ENCODE measurements at places on chromosomes 11 and 22. TPM values are rescaled to one million over a fixed set of nuclear protein-coding genes. Genes with fewer than 3 reads are reported as not detected.

GRCh38 chr22:38133331-38133730, 22.8 kb upstream of the BAIAP2L2 start:
- H3K36me3 ChIP-seq: peaks cover 40% of the 10 kb centered on the region
- H3K27ac ChIP-seq: no peak overlapping the region
- no peaks in the 10 kb centered on the region for H3K4me1 ChIP-seq
- H3K4me3 ChIP-seq: no peak overlapping the region
- no peak for DNase-seq
- H3K27me3 ChIP-seq: no peaks in the 10 kb centered on the region

GRCh38 chr11:94147433-94147845, 18.8 kb downstream of the PANX1 start:
- no peaks in the 10 kb centered on the region for H3K36me3 ChIP-seq
- H3K4me1 ChIP-seq: peaks cover 39% of the 10 kb centered on the region
- no peaks in the 10 kb centered on the region for H3K27me3 ChIP-seq
- DNase-seq: no peak
- H3K27ac ChIP-seq: no peak overlapping the region

GRCh38 chr11:123443851-123444623, 14.0 kb downstream of the GRAMD1B start:
- no peak overlapping the region for H3K27ac ChIP-seq
- no peaks in the 10 kb centered on the region for H3K4me1 ChIP-seq
- H3K36me3 ChIP-seq: no peaks in the 10 kb centered on the region
- H3K27me3 ChIP-seq: no peaks in the 10 kb centered on the region

- no peak overlapping the region for H3K4me3 ChIP-seq
- no peak overlapping the region for H3K27ac ChIP-seq
These were observed 26.1 kb upstream of the ZBTB44 start for GRCh38 chr11:130340671-130341319.

GRCh38 chr22:50621356-50621880, 6.5 kb downstream of the ARSA start:
- peak overlapping the region; percentile 44 for H3K4me3 ChIP-seq
- no peaks in the 10 kb centered on the region for H3K27me3 ChIP-seq
- H3K4me1 ChIP-seq: peaks cover 34% of the 10 kb centered on the region
- peak overlapping the region; percentile 55 for H3K27ac ChIP-seq
- DNase-seq: no peak

GRCh38 chr11:35362521-35362980, 56.8 kb downstream of the SLC1A2 start:
- H3K36me3 ChIP-seq: no peaks in the 10 kb centered on the region

DNA sequence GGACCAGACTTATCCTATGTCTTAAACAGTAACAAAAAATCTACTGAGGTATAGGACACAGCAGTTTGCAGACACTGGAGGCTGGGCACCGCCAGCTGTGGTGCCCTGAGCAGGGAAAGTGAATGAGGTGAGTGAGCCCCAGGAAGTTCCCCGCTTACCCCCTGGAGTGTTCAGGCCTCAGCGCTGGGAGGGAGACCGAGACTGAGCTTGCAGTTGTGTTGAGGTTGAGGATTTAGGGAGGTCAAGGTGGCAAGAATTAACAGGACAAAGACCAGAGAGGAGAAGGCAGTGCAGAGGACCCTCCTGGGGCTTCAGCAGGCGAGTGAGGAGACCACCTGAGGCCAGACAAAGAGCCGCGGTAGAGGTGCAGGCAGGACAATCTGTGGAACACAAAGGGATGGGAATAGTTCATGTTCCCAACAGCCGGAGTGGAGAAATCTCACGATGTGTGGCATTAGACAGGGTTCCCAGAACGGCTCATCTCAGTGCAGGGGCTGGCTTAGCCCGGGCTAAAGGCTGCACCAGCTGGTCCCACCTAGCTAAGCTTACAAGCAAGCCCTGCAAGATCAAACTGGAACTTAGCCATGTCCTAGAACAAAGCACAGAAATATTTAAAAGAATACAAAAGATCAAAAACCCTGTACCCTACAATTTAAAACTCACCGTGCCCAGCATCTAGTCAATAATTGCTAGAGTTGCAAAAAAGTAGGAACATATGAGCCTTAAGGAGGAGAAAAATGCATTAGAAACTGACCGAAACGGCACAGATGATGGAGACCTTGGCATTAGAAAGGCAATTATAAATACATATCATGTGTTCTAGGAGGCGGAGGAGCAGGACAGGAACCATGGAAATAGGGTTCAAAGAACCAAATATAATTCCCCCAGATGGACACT, 47.4 kb upstream of the PITPNB start:
- H3K4me1 ChIP-seq: no peaks in the 10 kb centered on the region
- no peak for DNase-seq
- no peaks in the 10 kb centered on the region for H3K27me3 ChIP-seq
- no peak overlapping the region for H3K4me3 ChIP-seq
- no peak overlapping the region for H3K27ac ChIP-seq
- H3K36me3 ChIP-seq: no peaks in the 10 kb centered on the region

DNA sequence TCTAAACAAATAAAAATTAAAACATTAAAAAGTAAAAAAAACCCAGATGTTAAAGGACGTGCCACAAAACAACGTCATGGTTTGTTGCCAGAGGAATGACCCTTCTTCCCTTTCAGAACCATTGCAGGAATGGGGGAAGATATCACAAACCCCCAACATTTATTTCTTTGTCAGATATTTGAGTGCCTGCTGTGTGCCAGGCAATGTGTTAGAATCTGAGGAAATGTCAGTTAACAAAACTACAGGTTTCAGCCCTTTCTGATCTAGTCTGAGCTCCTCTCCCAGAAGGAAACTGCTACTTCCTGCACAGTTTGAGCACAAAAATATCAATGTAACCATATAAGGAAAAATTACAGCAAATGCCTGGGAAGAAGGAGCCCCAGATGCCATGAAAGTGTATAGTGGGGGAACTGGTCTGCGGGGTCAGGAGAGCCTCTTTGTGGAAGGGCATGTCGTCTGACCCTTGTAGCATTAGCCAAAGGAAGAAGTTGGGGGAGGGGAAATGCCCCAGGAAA, 7.1 kb upstream of the NHERF4 start:
- no peak overlapping the region for H3K27ac ChIP-seq
- no peak overlapping the region for H3K4me3 ChIP-seq
- no peaks in the 10 kb centered on the region for H3K4me1 ChIP-seq
- no peak for DNase-seq

- no peaks in the 10 kb centered on the region for H3K36me3 ChIP-seq
- no peak overlapping the region for H3K27ac ChIP-seq
- no peaks in the 10 kb centered on the region for H3K27me3 ChIP-seq
- DNase-seq: no peak
These were observed 448.7 kb downstream of the RAB38 start for GRCh38 chr11:87726506-87726905.

- no peaks in the 10 kb centered on the region for H3K27me3 ChIP-seq
- H3K36me3 ChIP-seq: no peaks in the 10 kb centered on the region
These were observed 6.5 kb upstream of the UCP2 start for GRCh38 chr11:73989156-73989555.

DNA sequence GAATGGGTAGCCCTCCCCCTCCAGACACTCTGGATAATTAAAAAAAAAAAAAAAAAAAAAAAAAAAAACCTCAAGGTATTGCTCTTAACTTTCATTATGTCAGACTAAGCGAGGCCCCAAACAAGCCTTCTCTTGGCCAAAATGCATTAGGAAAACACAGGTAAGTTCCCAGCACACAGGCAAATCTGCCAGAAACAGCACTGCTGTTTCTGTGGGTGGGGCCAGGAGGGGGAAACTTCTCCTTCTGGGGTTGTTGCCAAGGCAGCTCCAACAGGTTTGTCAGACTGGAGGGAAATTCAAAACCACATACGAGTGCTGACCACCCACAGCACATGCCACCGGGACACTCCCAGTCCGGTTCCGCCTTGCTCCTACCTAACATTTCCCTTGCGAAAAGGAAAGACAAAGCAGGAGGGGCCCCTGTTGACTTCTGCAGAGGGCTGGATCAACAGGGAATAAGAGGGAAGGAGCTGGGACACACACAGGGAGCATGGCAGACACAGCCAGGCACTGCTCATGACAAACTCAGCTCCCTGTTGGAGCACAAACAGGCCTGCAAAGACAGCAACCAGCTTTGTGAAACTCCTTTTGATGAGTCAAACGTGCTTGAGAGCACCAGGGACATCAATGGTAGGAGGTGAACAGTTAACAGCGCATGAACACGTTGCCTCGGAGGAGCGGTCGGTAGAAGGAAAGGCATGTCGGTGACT, 55.0 kb downstream of the MYH9 start:
- peak; percentile 61 for DNase-seq
- no peaks in the 10 kb centered on the region for H3K27me3 ChIP-seq
- peaks cover 100% of the 10 kb centered on the region for H3K4me1 ChIP-seq
- H3K36me3 ChIP-seq: peaks cover 88% of the 10 kb centered on the region
- peak overlapping the region; percentile 22 for H3K4me3 ChIP-seq

OR5A1 gene
- total RNA-seq: not detected

TYR gene
- total RNA-seq: not detected

IL18 gene
- total RNA-seq: 48.7 TPM

MRGPRE gene
- not detected for total RNA-seq

TUB gene
- 5.2 TPM for total RNA-seq

SLC22A12 gene
- total RNA-seq: not detected

APLNR gene
- 4.1 TPM for total RNA-seq

C11orf97 gene
- 2.5 TPM for total RNA-seq

Data from lower lobe of right lung (tissue), 2 donors.